ENCODE measurements at places on chromosomes 4 and X.

- DNase-seq = no peak
Observed at GRCh38 chr4:107806196-107806595, 18.5 kb upstream of the SGMS2 start.

DNA sequence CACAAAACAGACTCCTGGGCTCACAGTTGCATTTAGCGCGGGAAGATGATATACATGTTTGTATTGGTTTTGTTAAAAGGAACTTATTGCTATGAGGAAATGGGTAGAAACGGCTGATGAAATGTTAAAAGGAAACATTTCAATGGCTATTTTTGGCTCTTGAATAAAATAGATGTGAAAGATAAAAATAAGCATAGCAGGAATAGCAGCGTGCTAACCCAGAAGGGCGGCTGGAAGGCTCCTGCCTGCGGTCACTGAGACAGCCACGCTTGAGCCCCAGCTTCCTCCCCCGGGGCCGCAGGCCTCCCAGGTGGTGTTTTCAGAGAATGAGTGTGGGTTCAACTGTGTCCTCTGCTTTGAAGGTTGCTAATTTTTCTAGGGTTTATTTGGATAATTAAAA, 35.0 kb upstream of the CLCN4 start:
- DNase-seq = no peak

GRCh38 chrX:3780564-3780963, 67.1 kb upstream of the PRKX start:
- DNase-seq = no peak

DNA sequence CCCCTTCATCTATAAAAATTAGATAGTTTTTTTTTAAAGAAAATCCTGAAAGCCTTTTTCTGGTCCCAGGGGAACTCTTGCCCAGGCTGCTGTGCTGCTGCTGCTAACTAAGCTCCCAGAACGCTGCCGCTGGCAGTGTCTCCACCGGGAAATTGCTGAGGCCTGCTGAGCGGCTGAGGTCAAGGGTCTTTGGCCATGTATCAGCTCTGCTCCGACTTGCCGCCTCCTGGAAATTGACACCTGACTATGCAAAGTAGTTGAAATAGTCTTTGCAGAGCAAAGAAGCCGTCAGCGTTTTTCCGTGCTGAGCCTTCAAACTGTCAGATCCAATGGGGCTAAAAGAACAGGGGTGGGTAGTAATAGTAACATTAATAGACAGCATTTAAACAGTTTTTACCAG, 839 bp downstream of the QDPR start:
- no peak for DNase-seq

DNA sequence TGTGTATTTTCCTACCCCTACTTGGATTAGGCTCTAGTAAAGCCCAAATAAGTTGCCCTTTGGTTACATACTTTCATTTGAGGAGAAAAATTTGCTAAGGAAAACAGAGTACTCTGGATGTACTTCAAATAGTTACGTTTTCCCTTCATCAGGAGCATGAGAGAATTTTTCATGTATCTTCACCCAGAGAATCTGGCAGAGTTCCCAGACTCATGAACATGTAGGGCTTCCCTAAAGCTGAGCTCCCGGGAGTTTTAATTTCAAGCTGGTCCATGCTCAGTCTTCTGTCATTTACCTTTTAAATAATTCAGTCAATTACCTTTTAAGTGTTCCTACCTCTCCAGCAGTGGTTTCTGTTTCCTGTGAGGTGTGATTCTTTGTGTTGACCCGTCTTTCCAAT, 367.5 kb upstream of the GRID2 start:
- no peak for DNase-seq

DNA sequence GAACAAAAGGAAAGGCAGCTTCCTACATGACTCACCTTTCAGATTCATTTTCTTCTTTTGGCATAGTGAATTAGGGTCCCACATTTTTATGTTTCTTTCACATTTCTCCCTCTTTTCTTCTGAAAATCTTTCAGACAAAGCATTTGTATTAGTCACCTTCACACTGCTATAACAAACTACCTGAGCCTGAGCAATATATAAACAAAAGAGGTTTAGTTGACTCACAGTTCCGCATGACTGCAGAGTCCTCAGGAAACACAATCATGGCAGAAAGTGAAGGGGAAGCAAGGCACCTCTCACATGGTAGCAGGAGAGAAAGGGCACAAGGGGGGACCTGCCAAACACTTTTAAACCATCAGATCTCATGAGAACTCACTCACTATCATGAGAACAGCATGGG, 36.9 kb downstream of the MAGEA9 start:
- no peak for DNase-seq

DNA sequence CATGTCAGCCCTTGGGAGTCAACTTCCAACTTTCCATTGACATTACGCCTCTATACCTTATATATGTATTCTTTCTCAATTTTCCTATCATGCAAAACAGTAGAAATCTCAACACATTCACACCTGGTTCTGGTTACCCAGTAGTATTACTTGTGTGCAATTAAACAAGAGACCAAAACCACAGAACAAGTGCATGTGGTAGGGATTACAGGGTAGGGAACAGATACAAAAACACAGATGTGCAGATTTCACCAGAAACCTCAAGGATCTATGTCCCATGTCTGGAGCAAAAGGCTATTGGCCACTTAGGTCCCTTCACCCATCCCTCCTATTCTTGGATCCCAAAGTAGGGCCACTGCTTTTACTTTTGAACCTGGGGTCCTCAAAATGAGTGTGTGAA, 143.6 kb upstream of the ZCCHC13 start:
- no peak for DNase-seq

DNA sequence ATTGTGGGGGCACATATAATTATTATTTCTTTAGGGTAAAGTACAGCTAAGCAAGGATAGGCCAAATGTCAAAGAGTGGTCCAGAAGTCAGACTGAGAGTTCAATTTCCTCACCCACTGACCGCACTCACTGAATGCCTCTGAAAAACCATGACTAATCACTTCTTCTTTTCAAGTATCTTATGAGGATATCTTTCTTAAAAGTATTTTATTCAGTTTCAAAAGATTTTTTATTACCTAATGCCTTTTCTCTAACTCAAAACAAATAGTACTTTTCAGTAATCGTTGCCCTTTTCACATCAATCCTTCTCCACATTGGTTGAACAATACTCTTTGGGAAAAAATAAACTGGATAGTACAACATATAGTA, 61.7 kb upstream of the CAMK2D start:
- no peak for DNase-seq

- no peak for DNase-seq
Observed at GRCh38 chr4:20509315-20509714, 190.9 kb upstream of the PACRGL start.

DNA sequence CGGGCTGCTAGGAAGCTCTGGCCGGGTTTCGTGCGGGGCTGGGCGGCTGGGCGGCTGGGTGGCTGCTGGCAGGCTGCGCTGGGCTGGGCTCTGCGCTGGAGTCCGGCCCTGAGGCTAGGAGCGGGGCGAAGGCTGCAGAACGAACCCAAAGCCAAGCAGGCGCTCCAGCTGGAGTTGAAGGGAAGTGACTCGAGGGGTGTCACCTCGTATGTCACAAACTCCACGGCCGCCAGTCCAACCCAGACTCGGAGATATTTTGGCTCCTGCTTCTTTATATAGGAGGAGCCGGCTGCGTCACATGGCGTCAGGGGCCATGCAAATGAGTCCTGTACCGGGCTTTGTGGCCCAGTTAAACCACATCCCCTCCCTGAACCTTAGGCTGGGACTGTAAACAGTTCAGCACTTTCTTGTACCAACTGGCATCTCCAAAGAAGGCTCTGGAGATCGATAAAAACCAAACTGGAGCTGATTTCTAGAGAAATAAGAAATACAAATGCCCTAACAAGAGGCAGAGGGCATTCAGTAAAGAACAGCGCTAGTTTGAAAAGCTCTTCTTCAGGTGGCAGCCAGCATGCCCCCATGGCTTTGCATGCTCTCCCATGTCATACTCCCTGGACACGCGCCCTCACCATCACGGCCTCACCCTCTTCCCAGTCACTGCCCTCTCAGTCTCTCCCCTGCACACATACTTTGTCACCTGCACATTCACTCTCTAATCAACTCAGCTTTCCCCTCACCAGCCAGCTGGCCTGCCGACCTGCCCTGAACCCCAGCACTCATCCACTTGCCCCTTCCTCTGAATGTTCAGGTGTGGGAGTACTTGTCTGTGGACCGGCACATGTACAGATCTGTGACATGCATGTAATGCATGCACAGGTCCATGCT, 58.5 kb downstream of the TSC22D3 start:
- DNase-seq = peak; percentile 65

GRCh38 chrX:45527834-45528233, 327.2 kb upstream of the DIPK2B start:
- DNase-seq = no peak

DNA sequence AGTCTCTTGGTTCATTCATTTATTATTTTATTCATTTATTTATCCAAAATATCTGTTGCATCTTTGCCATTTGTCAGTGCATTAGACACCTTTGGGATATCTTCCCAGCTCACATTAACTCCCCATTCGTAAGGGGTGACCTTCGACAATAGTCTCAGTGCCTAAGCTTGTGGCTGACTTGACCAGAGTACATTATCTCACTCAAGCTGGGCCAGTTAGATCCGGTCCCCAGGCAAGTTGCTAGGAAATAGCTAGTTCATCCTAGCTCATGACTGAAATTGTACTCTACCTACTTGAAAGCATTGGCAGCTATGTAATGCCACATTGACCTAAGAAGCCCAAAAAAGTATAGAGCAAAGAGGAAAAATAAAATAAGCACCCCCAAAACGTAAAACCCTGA, 165.3 kb downstream of the FBXO8 start:
- no peak for DNase-seq

- DNase-seq = no peak
Observed at GRCh38 chr4:159224408-159224807, 121.5 kb downstream of the RAPGEF2 start.

DNA sequence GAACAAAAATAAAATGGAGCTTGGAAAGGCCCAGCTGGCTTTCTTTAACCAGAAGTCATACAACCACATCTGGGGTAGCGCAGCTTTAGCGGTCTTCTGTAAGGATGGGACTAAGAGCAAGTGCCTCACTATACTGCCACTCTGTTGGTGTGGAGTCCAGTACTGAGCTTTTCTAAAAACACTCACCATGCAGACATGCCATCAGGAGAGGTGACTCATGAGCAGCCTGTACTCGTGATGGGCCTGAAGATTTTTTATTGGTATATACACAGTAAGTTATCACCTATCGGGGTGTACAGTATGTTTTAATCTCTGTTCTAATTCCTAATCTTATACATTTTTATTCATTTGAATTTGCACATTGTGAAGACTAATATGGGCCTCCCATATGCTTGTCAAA, 9.6 kb downstream of the PPP3CA start:
- DNase-seq = no peak

DNA sequence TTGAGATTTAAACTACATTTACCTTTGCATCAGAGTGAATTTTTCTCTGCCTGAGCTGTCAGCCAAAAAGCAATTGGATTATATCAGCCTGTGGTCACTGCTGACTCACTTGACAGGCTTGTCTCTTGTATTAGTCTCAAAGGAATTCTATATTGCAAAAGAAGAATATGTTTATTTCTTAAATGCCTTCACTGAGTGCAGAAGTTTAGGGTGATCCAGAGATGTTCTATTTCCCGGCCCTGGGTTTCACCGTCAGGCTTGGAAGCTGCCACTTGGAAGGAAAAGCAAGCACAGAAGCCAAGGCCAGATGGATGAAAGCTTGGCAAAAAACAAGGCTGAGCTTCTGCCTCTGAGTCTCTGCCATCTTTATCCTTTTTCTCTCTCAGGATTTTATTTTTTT, 80.9 kb downstream of the FAM114A1 start:
- DNase-seq = no peak

DNA sequence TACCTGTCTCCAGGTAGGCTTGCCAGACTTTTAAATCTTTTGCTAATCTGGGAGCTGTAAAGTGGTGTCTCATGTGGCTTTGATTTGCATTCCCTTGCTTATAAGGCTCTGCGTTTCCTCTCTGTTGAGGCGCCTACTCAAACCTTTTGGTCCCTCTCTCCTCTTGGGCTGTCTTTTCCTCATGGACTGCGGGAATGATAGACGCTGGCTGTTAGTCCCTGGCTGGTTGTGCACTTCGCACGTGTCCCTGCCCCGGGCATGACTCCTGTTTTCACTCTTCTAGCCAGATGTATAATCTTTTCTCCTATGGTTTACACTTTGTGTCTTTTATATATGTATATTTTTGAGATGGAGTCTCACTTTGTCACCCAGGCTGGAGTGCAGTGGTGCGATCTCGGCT, 39.7 kb downstream of the RGS12 start:
- no peak for DNase-seq

GRCh38 chr4:174402470-174403176, 118.9 kb downstream of the CEP44 start:
- no peak for DNase-seq

DNA sequence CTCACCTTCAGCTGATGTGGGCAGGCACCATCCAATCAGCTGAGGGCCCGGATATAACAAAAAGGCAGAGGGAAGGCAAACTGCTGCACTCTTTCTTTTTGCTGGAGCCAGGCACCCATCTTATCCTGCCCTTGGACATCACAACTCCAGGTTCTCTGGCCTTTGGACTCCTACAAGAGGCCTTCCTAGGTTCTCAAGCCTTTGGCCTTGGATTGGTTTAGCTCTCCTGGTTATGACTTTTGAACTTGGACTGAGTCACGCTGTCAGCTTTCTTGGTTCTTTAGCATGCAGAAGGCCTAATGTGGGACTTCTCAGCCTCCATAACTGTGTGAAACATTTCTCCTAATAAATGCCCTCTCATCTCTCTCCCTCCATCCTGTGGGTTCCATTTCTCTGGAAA, 23.0 kb upstream of the N4BP2 start:
- no peak for DNase-seq

- peak; percentile 8 for DNase-seq
Observed at GRCh38 chrX:136953867-136954787, 73.6 kb upstream of the RBMX start.

- no peak for DNase-seq
Observed at GRCh38 chr4:74056114-74056857, 17.8 kb upstream of the CXCL3 start.

GRCh38 chrX:41148553-41148952, 63.3 kb downstream of the USP9X start:
- DNase-seq = no peak

DNA sequence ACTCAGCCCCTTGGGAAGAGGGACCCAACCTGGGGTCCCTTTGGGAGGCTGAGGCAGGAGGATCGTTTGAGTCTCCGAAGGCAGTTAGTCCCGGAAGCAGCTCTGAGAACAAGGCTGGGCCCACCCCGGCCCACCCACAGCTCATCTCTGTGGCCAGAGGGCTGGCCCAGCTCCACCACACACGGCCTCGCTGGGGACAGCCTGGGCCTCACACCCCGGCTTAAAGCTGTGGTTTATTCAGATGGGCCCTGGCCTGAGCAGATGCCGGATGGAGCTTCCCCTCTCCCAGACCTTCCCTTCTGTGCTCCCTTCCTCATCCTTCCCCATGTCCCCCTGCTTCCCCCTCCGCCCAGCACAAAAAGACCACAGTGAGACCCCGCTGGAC, 54.4 kb downstream of the FAM53A start:
- no peak for DNase-seq

DNA sequence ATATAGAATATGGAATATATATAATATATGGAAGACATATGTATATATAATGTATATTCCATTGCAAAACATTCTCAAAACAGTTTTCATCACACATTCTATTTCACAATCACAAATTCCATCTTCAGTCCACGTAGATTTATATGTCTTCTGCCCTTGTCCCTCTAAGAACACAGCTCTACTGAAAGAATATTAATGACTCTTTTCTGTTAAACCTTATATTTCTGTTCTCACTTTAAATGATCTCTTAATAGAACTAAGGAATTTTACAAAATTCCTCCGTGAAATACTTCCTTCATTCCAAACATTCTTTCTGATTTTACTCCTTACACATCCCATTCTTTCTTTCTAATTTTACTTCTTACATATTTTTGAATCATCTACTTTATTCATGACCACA, 1043.1 kb upstream of the PABPC4L start:
- DNase-seq = no peak

GRCh38 chrX:48045410-48046311, 25.8 kb downstream of the ZNF630 start:
- DNase-seq = no peak

All from stimulated activated CD8-positive, alpha-beta memory T cell treated with anti-CD3 and anti-CD28 coated beads, Interleukin-12 subunit alpha, Interleukin-12 subunit beta, amount 100 ng/mL, for 4 hours (primary cell).